ENCODE measurements at places on chromosomes 6 and 20.
A peak's percentile ranks its signal among the peaks of the same experiment; 100 is the strongest.

DNA sequence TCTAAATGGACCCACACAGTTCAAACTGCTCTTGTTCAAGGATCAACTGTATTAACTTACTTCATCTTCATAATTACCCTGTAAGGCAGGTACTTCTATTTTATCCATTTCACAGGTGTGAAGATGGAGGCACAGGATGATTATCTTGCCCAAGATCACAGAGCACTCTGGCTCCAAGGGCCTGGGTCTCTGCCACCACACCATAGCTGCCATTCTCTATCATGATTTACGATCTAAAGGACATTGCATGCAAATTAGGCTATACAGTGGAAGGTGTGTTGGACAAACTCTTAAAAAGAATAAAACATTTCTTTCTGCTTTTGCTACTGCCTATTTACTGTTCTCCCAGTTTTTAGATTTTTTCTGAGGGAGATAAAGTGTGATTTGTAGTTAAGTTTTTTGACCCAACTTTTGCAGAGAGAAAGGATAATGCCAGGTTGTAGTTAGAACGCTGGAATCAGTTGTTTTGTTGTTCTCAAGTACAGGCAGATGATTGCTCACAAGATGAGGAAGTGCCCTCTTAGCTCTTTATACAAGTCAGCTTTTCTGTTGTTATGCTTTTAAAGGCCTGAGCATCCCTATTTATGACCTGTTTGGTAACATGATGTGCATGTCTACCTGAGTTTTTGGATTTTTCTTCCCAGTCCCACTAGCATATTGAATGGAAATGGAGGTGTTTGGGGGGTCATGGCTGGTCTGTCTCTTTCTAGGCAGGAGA, 247.9 kb downstream of the ZFAND3 start:
- no peak for DNase-seq

DNA sequence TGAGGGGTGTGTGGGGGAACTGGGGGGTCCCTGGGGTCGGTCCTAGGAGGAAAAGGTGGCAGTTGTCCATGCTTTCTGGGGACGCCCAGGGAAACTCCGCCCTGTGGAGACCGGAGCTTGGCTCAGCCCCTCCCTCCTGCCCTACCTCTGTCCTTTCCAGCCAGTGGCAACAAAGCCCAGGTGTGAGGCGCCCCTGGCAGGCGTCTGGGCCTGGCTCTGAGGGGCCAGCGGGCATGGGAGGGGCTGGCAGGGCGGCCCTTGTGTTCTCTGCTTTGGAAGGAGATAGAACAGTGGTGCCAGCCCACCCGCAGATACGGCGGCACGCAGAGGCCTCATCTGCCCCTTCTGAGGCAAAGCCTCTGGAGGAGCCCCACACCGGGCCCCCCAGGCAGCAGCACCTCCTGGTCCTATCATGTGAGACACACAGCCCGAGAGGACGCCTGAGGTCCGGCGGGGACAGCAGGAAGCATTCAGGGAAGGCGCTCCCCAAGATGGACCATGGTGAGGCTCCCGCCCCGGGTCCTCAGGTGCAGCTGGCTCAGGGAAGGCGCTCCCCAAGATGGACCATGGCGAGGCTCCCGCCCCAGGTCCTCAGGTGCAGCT, 47.9 kb downstream of the YTHDF1 start:
- DNase-seq, result no peak

DNA sequence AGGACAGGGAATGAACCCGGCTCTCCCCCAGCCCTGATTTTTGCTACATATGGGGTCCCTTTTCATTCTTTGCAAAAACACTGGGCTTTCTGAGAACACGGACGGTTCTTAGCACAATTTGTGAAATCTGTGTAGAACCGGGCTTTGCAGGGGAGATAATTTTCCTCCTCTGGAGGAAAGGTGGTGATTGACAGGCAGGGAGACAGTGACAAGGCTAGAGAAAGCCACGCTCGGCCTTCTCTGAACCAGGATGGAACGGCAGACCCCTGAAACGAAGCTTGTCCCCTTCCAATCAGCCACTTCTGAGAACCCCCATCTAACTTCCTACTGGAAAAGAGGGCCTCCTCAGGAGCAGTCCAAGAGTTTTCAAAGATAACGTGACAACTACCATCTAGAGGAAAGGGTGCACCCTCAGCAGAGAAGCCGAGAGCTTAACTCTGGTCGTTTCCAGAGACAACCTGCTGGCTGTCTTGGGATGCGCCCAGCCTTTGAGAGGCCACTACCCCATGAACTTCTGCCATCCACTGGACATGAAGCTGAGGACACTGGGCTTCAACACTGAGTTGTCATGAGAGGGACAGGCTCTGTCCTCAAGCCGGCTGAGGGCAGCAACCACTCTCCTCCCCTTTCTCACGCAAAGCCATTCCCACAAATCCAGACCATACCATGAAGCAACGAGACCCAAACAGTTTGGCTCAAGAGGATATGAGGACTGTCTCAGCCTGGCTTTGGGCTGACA, 28.8 kb upstream of the ZBP1 start:
- DNase-seq, result no peak

GRCh38 chr6:121573481-121573880, 138.0 kb downstream of the GJA1 start:
- DNase-seq, result no peak

- no peak for DNase-seq
Measured at GRCh38 chr6:88251301-88251700, 85.2 kb upstream of the CNR1 start.

- no peak for DNase-seq
Measured at GRCh38 chr6:46491628-46492547, 639 bp upstream of the RCAN2 start.

DNA sequence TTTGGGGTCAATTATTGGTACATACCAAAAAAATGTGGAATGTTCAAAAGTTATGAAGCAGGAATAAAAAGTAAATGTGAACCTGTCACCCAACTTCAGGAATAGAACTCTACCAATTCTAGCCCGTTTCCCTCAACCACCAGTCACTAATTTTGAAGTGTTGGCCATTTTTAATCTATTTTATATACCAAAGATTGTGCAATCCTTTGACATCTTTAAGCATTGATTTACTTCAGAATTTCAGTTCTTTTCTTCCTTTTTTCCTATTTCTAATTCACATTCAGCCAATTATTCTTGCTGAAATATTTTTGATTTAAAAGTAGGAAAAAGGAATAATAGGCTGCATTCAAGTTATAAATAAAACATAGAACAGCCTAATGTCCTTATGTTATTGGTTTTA, 46.9 kb upstream of the SMIM28 start:
- DNase-seq, result no peak

DNA sequence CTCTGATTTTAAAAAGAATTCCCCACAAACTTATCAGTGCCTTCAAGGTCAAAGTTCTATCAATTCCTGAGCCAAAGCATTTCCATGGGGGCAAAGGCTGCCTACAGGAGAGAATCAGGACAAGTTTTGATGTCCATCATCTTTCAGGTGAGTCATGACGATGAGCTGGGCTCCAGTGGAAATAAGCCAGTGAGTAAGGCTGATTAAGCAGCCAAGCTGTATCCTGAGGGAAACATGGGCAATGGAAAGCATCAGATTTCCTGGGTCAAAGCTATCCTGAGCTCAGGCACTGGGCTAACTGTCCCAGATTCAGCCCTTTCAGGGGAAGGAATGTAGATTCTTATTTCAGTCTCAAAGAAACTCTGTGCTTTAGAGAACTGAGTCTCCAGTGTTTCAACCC, 377.4 kb downstream of the CD109 start:
- DNase-seq, result peak; percentile 80

Measured in foreskin fibroblast (primary cell).